ENCODE measurements at places on chromosomes 3 and 15.

GRCh38 chr3:192840143-192840836 is 77.4 kb downstream of the MB21D2 start:
- DNase-seq, result no peak

DNA sequence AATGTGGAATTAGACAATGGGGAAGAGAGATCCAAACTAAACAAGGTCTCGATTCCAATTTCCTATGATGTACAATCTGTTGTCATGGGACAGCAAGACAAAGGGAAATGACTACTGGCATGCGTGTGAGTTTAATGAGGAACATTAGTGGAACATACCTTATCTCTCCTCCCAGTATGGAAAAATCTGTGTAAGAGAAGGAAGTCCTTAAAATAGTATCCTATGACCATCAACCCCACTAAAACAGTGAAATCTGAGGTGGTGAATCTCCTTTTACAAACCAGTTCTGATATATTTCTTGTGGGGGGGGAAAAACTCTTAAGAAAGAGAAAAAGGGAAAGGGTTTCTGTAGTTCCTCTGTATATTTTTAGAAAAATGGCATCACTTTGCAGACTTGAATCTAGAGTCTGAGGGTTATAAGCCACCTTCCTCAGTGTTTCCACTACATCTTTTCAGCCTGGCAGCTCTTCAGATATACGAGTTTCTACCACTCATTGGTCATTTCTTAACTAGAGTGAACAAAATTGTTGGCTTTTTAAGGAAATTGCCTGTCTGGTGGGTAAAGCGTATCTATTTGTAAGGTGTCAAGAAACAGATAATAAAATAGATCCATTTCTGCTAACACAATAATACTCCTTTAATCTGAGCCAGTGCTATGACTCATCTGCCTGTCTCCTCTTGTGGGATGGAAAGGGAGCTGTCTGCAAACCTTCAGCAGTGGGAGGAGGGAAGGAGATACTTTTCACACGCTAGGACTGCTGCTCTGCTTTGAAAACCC is 3.0 kb upstream of the TNFAIP8L3 start:
- no peak for DNase-seq

DNA sequence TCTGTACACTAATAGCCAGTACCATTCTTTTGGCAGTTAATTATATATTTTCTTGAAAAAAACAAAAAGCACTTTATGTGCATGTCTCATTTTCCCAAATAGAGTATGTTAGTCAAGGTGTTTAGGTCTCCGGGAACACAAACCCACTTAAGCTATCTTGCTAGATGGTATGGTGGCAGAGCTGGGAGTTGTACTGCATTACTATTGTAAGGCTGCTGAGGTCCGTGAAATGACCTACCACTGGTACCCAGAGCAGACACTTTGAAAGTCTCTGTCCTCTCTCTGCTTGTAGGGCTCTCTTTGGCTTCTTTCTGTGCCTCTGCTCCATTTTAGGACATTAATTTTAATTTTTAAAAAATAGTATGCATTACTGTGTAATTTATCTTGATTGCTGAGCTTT is 8.8 kb downstream of the TMOD3 start:
- DNase-seq, result no peak

DNA sequence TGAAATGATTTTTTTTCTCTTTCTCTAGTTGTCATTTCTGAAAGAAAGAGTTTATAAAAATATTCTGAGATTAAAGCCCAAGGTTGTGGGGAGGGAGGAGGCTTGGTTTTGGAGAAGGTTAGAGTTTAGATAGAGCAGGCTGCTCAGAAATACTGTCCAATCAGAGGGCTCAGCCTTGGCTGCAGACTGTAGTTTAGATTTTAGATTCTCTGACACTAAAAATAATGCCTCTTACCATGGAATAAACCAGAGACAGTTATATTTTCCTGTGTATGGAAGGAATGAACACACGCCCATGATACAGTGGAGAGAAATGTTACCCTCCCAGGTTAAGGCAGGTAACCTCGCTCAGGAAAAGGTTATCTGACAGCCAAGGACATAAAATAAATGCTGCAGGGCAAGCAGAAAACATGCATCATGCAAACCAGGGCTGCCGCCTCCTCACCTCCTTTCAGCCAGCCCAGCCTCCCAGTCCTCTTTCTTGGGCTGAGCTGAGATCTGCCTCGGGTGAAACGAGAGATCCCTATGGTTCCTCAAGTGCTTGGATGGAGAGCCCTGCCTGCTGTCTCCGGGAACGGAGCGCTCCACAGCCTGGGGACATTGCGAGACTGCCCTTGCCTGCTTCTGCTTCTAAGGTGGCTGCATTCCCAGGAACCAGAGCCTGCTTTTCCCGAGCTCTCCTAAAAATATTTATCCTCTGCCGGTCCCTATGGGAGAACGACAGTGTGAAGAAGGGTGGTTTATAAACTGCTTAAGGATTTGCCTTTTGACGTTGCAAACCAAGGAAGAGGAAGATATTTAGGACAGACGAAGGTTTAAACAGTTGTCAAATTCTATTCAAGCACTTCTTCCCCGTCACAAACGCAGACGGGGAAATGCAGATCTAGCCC is 848 bp downstream of the NCEH1 start:
- DNase-seq, result no peak

DNA sequence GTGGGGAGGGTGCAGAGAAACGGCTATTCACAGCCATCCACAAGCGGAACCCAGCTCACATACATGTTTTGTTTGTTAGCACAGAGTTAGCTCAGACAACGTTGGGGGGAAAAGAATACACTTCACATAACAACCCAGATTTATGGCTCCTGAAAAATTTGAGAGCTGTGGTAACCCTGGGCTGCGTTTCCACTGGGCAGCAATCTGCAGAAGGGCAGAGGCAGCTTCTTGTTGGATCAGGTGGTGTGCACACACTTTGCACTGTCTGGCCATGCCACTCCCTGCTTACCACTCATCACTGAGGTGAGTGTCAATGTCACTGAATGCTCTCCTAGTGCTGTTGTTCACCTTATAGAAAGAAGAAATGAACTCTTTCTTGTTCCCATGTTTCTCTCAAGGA is 299.8 kb upstream of the SOX14 start:
- DNase-seq, result no peak

All from stimulated activated CD4-positive, alpha-beta T cell treated with anti-CD3 and anti-CD28 coated beads, TNF-alpha, amount 100 ng/mL, for 4 hours (primary cell).